ENCODE measurements at places on chromosomes 1 and 21.
A peak's percentile ranks its signal among the peaks of the same experiment; 100 is the strongest.

DNA sequence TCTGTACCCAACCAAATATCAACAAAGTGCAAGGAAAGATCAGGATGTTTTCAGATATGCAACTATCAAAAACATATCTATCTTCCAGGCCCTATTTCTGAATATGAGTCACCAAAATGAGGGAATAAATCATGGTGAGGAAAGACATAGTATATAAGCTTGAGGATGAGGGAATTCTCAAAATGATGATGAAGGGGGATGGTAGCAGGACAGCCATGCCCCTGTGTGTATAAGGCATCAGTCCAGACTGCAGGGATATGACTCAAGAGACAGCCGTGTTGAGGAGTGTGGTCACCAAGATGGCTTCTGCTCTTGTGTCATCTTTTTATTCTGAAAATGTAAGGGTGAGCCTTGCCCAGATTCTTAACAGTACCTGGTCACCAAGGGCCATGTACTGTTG, 4.4 kb upstream of the WDR64 start:
- no peak for DNase-seq

DNA sequence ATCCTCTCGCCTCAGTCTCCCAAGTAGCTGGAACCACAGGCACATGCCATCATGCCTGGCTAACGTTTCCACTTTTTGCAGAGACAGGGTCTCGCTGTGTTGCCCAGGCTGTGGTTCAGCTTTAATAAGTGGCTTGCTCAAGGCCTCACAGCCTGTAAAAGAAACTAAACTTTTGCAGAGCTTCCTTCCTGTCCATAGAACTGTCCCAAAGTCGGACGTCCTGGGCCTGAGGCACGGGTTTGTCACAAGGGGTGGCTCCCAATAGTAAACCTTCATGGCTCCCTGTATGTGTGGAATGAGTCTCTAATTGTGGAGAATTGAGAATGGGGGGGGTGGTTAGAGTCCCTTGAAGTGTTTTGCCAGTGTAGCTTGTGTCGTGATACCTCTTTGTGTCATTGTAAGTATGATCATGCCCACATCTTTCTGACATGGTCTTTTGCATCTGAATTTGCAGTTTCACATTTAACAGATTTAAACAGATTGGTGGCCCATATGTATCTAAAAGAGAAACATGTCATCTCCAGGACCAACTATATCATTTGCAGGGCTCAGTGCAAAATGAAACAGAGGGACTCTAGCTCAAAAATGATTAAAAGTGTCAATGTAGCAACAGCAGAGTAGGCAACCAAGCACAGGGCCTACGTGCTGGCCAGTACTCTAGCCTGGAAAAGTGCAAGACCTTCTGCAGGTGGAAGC, 332.1 kb downstream of the KIF26B start:
- DNase-seq, result no peak

- DNase-seq, result no peak
These were observed 27.6 kb upstream of the POGK start for GRCh38 chr1:166811691-166812090.

DNA sequence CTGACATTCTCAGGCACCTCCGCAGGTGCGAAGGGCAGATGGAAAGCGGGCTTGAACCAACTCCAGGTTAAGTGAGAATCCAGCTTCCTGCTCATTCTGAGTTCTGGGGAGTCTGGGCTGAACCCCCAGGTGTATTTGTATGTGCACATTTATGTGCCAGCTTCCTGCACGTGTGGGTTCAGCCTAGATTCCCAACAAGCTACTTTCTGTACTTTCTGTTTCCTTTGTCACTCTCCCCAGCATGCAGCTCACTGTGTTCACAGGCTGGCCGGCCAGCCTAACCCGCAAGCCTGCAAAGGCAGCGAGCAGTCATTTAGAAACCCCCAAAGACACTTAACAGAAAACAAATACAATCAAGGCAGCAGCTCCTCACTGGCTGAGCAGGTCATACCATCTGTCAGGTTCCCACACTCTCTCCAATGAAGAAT, 1.3 kb upstream of the IL19 start:
- peak; percentile 80 for DNase-seq

DNA sequence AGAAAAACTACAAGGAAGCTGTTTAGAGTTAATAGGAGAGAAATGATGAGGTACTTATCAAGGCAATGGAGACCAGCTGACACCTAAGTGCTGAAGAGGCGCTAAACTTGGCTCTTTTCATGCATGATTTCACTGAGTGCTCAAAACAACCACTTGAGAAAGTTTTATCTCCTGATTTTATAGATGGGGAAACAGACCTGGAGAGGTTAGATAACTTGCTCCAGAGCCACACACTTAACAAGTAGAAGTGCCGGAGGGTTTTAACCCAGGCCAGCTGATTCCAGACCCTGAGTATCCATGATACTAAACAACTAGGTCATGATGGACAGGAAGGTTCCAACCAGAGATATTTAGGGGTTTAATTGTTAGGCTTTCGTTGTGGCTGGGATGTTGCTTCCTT, 25.9 kb downstream of the UBE2U start:
- DNase-seq, result no peak

DNA sequence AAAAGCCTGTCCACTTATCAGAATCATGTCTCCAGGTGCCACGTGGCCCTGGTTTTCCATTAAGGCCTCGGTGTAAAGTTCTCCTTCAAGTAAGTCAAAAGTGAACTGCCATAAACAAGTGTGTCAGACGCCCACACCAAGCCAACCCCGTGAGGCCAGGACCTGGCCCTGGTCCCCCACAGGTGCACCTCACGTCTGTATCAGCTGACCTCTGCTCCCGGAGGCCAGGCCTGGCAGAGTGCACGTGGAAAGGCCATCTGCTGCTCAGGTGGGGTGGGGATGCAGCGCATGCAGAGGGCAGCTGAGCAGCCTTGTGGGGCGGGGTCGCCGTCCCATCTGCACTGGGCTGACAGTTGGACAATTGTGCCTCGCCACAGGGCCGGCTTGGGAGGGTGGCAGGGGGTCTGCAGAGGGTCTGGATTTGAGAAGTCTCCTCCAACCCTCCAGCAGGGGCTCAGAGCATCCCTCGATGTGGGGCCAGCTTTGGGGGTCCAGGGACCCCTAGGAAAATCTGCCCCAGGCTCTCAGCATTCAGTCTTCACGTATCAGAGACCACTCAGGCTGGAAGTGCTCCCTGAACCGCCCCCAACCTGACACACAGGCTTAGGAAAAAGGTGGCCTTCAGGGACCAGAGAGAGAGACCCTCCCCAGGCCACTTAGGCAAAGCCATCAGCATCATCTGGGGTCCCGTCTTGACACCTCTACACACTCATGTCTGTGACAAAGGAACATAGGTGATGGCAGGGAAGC, 3.0 kb downstream of the SLC19A1 start:
- peak; percentile 59 for DNase-seq

DNA sequence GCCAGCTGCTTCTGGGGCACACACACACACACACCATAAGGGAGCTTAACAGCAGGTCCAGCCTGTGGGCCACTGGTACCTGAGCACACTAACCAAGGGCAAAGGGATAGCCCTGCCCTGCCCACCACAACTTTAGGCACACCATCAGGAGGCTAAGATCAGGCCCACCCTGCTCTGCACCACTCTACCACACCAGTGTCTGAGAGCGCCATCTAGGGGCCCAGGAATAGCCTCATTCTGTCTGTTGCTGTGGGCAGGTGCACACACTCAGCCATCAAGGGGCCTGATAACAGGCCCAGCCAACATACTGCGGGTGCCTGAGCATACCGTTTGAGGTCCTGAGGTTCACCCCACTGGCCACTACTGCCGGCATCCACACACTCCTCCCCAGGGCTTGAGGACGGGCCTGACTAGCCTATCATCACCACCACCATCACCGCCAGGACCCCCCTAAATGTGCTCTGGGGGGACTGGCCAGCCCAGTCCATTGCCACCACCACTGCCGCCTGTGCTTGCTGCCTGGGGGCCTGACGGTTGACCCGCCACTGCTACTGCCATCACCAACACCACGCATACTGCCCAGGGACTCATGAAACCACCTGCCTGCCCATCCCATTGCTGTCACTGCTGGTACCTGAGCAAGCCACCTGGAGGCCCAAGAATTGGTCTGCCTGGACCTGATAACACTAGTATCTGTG, 31.3 kb downstream of the NSL1 start:
- DNase-seq, result peak; percentile 82

DNA sequence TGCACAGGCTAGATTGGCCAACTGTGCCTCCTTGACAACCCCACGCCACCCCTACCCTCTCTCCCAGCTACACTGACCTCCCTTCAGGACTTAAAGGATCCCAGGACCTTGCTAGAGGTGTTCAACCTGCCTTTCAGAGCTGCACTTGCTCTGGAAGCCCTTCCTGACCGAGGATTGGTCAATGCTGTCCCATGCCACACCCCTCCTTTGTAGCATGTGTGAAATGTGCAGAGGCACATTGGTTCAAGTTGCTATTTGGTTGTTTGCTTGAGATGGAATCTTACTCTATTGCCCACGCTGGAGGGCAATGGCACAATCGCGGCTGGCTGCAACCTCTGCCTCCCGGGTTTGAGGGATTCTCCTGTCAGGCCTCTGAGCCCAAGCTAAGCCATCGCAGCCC, 21.8 kb downstream of the ACTA1 start:
- DNase-seq, result no peak

DNA sequence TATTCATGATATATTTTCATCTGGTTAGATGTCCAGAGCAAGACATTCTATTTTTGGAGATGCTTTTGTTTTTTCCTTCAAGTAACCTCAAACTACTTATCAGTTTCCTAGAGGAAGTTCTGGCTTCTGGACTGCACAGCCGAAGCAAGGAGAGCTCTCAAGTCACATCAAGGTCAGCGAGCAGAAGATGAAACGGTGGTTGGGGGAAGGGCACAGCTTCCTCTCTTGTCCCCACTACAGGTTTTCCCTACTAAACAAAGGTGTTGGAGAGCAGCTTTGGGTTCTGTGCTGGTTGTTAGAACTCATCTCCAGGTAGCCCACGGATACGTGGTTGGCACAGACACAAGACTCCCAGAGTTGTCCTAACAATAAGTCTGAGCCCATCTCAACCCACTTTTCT, 5.1 kb upstream of the PLEKHO1 start:
- DNase-seq, result no peak

- DNase-seq, result no peak
These were observed 18.1 kb downstream of the KIAA0040 start for GRCh38 chr1:175174309-175175102.

DNA sequence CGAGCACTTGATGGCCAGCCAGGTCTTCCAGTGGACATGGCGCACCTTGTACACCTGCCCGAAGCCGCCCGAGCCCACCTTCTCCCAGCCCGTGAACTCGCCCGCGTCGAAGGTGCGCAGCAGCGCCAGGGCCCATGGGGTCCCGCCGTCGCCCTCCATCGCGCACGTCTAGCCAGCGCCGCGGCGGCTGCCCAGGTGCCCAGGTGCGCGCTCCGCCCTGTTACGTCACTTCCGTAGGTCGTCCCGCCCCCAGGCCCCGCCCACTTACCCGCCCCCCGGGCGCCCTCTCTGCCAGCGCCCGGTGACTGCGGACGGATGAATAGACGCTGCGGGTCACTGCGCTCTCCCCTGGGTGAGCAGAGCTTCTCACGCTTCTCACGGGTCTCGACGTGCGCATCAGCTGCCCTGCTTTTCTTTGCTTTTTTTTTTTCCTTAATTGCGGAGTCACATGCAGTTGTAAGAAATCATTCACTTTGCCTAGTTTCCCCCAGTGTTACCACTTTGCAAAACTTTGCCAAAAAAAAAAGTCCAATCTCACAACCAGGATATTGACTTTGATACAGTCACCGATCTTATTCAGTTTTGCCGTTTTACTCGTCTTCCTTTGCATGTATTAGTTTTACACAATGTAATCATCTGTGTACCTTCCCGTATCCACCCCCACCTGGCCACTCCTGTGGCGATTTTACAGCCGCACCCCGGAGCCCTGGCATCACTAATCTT, at the start of gene RIPK4:
Gene RIPK4, minus strand, starts transcription at position 170 of the 723 bp plus-strand sequence. Its CDS starts 11 bp downstream, at position 159.
- DNase-seq, result peak; percentile 83

GRCh38 chr1:230171356-230172015, 104.4 kb downstream of the GALNT2 start:
- no peak for DNase-seq

- peak; percentile 37 for DNase-seq
These were observed 39.4 kb downstream of the RCSD1 start for GRCh38 chr1:167669209-167670124.

GRCh38 chr21:46356005-46356338, 32.0 kb downstream of the PCNT start:
- no peak for DNase-seq

- peak; percentile 65 for DNase-seq
These were observed 53.2 kb upstream of the B3GALNT2 start for GRCh38 chr1:235557495-235557894.

GRCh38 chr1:167330601-167331293, 110.1 kb downstream of the POU2F1 start:
- DNase-seq, result no peak

GRCh38 chr1:6580593-6581409, 1.0 kb downstream of the ZBTB48 start:
- peak; percentile 69 for DNase-seq

- peak; percentile 73 for DNase-seq
These were observed 6.5 kb downstream of the RUNX3 start for GRCh38 chr1:24923485-24924113.

DNA sequence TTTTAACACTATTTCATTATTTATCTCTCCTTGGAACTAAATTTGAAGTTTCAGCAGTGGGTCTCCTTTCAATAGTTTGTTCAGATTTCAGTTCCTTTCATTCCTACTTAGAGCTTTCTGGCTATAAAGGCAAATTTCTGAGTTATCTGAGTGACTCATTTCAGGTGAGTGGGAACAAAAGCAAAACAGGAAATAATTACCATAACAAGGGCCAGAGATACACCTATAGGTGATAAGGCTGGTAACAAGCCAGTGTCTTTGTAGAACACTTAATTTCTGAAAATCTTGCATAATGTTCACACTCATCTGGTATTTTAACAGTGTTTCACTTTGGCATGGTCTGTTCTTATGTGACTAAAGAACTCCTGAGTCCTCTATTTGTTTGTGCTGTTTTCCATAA, 64.5 kb upstream of the PRRC2C start:
- no peak for DNase-seq

DNA sequence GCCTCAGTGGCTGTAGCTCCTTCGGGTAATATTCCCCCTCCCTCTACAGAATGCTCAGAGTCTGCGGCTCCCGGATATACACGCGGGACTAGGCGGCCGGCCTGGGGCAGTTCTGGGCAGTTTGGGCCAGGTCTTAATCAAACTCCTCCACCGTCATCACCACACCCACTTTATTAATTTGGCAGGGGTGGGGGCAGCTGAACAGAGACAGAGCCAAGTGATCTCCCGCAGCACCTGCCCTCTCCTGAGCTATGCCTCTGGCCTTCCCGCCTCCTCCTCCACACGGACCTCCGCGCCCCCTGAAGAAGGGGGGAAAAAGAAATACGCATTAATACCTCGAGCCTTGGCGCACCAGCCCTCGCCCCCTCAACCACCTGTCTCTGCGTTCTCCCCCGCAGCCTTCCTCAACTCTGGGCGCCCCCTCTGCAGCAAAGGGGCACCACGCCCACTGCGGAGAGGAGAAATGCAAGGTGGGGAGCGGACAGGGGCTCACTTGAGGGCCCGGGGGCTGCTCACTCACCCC, 42.6 kb downstream of the CD34 start:
- DNase-seq, result peak; percentile 76

GRCh38 chr1:2344744-2345296, 46.5 kb downstream of the MORN1 start:
- no peak for DNase-seq
